ENCODE measurements at places on chromosomes 7 and 10. TPM values are rescaled to one million over a fixed set of nuclear protein-coding genes. Genes with fewer than 3 reads are reported as not detected.

GRCh38 chr10:24484771-24485170, 238.9 kb downstream of the ARHGAP21 start:
- DNase-seq, result no peak

DNA sequence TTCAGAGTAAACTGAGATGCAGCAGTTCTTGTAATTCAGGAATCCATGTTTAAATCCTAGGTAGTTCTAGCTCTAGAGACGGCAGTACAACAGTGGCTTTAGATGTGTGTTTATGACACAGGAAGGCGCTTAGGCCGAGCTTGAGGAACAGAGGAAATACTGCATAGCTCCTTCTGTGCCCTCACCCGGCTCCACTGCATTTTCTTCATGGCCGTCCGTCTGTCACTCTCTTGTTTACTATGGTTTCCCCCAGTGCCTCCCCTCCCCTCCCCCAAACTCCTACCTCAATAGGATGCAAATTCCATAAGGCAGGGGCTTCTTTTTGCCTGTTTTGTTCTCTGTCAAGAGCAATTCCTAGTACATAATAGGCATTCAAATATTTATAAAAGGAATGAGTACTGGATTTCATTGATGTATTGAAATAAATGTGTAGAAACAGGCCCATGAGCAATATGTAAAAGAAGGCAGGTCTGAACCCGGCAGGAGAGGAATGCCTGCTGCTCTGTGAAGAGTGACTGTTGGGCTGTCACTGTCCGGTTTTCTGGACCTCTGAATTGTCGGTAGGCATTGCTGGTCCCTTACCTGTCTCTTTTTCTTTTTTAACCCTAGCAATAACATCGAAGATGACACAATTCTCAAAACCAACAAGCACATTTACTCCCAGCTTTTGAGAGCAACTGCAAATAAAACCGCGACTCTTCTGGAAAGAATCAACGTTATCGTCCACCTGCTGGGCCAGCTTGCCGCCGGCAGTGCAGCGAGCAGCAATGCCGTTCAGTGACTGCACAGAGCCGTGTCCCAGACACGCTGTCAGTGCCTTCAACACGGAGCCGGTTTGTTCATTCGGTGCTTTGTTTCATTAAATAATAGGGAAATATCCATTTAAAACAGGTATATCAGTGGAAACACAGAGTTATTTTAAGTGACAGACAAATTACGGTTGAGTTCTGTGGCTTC, 12.7 kb downstream of the MMP21 start:
- no peak for DNase-seq

NEUROG3 gene
- not detected for polyA plus RNA-seq

CALHM2 gene
- polyA plus RNA-seq, result 14.4 TPM

ZRANB1 gene
- polyA plus RNA-seq, result 29.1 TPM

TCAF2 gene
- 3.3 TPM for polyA plus RNA-seq

DNA sequence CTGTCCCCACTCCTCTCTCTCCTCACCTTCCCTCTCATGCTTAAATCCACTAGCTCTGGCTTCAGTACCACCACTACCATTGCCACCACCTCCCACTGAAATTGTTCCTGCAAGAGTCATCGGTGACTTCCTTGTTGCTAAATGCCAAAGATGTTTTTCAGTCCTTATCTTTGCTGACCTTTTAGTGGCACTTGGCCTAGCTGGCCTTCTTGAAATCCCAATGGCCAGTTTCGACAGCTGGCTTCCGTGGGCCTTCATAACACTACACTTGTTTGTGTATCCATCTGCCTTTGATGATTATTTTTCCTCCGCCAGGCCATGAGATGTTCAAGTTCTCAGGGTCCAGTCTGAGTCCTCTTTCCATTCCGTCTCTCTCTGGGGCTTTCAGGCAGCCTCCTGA, 118.2 kb upstream of the NANOS1 start:
- no peak for DNase-seq

- DNase-seq, result no peak
Observed at GRCh38 chr7:36928311-36928710, 204.0 kb upstream of the AOAH start.

- no peak for DNase-seq
Observed at GRCh38 chr10:21791276-21791675, 212.3 kb downstream of the DNAJC1 start.

NPY4R2 gene
- polyA plus RNA-seq, result not detected

CALML5 gene
- not detected for polyA plus RNA-seq

DNA sequence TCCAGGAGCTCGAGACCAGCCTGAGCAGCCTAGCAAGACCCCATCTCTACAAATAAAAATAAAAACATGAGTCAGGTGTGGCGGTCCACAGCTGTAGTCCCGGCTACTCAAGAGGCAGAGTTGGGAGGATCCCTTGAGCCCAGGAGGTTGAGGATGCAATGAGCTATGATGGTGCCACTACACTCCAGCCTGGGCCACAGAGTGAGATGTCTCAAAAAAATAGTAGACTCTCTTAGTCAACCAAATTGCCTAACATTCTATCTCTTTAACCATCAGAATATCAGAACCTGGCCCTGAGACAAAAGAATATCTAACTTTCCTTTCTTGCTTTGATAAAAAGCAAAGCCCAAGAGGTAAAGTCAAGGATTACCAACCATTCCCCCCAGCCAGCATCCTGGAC, 35.0 kb upstream of the CUX1 start:
- no peak for DNase-seq

DNA sequence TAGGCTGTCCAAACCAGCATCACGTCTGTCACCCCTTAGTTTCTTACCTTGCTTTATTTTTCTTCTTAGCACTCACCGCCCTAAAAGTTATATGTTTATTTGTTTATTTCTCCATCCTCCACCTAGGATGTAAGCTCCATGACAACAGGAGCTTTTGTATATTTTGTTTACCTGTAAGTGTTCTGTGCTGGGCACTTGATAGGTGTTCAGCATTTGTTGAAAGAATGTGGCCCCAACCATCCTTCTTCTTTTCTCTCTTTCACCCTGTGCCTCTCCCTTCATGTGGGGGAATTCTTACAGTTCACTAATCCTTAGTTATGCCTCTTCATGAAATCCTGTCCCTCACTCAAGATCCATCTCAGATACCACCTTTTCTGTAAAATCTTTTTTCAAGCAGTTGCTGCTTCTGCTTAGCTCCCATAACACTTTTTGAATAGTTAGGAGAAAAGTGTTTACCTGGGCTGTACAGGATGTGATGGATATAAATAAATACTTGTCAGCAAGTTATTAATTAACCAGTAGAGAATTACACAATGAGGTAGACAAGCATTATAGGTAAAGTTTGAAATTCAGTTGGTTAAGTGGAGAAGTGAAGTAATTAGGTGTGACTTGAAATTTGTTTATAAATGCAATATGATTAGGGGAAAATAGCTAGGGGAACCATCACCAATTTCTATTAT, 9.7 kb downstream of the AHR start:
- no peak for DNase-seq

PPRC1 gene
- 36.6 TPM for polyA plus RNA-seq

- DNase-seq, result no peak
Observed at GRCh38 chr7:90595342-90595800, 750 bp upstream of the CDK14 start.

DNA sequence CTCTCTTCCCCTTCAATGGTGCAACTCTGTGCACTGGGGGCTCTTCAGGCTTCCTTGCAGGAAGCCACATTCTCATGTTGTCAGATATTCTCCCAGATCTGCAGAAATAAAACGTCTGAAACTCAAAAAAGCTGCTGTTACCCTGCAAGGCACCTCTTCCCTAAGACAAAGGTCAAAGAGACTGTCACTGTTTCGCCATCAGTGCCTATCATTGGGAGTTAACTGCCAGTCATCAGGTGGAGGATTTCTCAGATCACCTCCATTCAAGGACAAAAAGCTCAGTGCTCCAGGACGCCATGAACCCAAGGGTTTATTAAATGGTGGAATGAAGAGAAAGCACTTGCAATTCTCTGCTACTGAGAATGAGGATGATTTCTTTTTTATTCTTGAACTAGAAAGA, 144.6 kb upstream of the PALS2 start:
- no peak for DNase-seq

DNA sequence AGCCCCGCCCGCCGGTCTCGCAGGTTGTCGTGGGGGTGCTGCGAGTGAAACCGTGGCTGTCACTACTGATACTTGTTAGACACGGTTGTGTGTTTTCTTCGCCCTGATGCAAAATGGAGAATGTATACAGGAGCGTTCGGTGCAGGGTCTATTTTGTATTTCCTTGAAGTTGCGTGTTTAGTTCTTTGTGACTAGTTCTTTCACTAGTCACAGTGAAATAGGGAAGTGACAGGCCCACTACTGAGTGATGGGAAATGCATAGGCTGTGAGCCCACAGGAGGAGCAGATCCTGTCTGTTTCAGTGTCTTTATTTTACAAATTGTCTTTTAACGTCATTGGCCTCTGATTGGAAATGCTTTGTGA, 675 bp downstream of the ABRAXAS2 start:
- no peak for DNase-seq

DNA sequence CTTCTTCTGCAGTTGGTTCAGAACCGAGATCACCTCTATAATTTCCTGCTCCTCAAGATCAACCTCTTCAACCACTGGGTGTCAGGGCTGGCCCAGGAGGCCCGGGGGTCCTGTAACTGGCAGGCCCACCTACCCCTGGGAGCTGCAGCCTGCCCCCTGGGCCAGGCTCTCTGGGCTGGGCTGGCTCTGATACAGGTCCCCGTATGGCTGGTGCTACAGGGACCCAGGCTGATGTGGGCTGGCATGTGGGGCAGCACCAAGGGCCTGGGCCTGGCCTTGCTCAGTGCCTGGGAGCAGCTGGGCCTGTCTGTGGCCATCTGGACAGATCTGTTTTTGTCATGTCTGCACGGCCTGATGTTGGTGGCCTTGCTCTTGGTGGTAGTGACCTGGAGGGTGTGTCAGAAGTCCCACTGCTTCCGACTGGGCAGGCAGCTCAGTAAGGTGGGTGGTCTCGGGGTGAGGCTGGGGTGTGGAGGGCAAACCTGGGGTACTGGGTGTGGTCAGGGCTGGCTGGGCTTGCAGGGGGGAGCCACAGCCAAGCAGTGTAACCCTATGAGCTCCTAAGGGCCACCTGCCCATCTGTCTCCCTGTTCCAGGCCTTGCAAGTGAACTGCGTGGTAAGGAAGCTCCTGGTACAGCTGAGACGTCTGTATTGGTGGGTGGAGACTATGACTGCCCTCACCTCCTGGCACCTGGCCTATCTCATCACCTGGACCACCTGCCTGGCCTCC, 4.2 kb downstream of the TMEM270 start:
- DNase-seq, result no peak

DNA sequence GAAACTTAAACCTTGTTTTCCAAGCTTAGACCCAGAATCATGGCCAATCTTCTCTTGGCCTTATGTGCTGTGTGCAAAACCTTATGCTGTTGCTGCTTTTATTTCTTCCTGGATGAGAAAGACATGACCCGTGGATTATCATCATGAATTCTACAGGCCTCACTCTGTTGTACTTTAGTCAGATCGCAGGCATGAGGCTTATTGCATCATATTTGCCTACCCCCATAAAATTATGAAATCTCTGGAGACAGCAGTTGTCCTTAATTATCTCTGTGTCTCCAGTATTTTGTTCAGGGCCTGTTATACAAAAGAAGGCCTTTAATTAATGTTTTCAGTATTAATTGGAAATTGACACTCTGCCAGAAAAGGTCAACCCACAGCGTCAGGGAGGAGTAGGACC, 71.6 kb downstream of the PLCE1 start:
- DNase-seq, result no peak

DNA sequence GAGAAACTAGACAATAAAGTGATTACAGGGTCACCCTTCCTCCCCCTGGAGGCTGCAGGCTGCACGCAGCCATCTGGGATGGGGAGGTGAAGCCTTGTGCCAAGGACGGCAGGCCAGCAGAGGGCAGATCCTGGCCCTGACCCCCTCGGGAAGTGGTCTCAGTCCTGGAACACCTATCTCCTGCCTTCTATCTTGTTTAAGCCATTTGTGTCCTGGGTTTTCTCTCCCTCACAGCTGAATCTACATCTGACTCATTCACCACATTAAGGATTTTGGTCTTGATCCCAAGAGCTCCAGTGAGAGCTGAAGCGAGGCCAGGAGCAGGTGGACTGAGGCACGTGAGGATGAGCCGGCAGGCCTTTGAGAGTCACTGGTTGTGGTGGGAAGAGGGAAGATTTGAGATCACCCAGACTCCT, 16.4 kb upstream of the PARP12 start:
- no peak for DNase-seq

GRCh38 chr10:24569828-24570657, 153.6 kb downstream of the ARHGAP21 start:
- DNase-seq, result no peak

- no peak for DNase-seq
Observed at GRCh38 chr10:75877877-75878276, 446.5 kb downstream of the LRMDA start.

DNA sequence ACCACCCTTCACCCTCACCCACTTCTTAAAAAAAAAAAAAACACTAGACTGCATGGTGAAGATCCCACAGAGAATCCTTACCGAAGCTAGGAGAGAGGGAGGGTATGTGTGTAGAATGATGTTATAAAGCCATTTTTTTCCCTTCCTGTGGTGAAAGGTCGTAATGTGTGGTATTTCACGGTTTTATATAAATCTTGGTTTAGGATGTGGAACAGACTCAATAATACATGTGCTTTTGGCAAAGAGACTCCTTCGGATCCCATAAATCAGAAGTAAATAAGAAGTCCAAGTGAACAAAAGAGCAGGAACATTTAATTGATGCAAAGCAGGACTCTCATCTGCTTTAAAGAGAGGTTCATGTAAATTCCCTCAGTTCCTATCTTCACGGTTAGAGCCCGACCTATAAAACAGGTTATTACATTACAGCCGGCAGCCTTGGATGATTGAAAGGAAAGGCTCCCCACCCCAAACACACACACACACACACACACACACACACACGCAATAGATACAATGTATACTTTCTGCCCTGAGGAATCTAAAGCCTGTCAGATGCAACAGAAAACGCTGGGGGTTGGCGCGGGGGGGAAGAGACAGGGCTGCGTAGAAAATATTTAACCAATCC, 8.8 kb downstream of the DLX5 start:
- DNase-seq, result no peak

DNA sequence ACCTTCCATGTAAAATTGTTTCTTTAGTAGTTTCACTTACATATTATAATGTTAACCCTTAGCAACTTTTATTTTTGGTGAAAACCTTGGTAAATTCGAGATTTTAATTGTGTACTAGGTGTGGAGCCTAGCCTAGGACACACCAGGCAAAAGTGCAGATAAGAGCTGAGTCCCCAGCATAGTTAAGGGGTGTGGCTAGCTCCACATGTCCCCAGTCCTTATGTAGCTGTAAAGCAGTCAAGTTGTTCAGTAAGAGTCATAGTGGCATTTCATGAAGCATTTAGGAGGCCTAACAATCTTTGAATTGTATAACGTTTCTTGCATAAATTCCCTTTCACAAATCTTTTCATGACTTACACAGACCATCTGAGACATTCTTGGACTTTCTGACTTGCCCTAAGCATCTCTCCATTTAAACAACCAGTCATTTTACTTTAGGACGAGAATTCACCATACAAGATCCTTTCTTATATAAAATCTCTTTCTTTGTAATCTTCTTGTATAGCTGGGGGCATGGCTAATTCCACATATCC, 53.8 kb upstream of the INHBA start:
- no peak for DNase-seq

CALHM1 gene
- polyA plus RNA-seq, result 0.14 TPM

- no peak for DNase-seq
Observed at GRCh38 chr10:43221419-43222209, 45.3 kb downstream of the RASGEF1A start.

HMX3 gene
- not detected for polyA plus RNA-seq

- DNase-seq, result no peak
Observed at GRCh38 chr7:3128857-3129490, 85.3 kb upstream of the CARD11 start.

All from renal pelvis (tissue), 12 donors.